ENCODE measurements at places on chromosomes 1 and 21. TPM values are rescaled to one million over a fixed set of nuclear protein-coding genes. Genes with fewer than 3 reads are reported as not detected.

GRCh38 chr1:43144237-43144636 is 27.9 kb downstream of the EBNA1BP2 start:
- no peak for DNase-seq

DNA sequence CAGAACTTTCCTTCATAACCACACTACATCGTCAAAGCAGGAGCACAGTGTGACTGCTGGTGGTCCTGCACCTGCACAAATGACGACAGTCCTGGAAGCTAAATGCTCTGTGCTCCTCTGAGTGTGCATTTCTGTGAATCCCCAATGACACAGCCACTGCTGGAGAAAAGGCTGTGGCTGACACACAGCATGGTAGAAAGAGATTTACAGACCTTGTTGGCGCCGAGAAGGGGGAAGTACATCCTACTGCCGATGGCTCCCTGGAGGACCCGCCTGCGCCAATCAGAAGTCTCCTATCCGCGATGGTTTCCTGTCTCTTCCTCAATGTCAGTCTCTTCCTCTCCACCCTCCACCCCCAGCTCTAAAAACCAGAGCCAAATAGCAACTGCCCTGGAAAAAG is 115.4 kb upstream of the RAB4A start:
- DNase-seq = no peak

Gene TEDDM1
- total RNA-seq = not detected

GRCh38 chr1:201585093-201585483 is 46.2 kb downstream of the NAV1 start:
- no peak for DNase-seq

Gene OR2L2
- 0.66 TPM for total RNA-seq

GRCh38 chr1:229272164-229273158 is 1.6 kb downstream of the RAB4A start:
- no peak for DNase-seq

All from breast epithelium (tissue), 4 donors.